ENCODE measurements at places on chromosomes 1 and 21. TPM values are rescaled to one million over a fixed set of nuclear protein-coding genes. Genes with fewer than 3 reads are reported as not detected.

- no peak for DNase-seq
Observed at GRCh38 chr1:57536749-57537423, 113.0 kb upstream of the DAB1 start.

DNA sequence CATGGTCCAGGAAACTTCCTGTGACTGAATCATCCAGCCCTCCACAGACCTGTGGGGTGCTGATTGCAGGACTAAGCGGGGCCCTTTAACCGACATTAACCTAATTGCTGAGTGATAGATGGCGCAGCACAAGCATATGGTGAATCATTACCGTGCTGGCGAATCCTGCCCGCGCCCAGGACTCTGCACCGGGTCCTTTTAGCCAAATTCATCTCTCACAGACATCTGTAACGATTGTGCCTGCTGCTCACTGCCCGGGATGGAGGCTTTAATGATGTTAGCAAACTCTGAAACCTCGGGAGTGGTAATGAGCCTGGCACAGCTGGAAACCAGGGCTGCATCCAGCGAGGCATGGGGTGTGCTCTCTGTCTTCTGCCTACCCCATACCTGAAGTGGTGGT is 147.3 kb upstream of the CD34 start:
- DNase-seq, result no peak

LHX8 gene
- not detected for total RNA-seq

CXADR gene
- total RNA-seq, result 32.6 TPM
